ENCODE measurements at places on chromosomes 1 and 21. TPM values are rescaled to one million over a fixed set of nuclear protein-coding genes. Genes with fewer than 3 reads are reported as not detected.

GRCh38 chr1:10808441-10808840 lies 12.0 kb upstream of the CASZ1 start:
- peaks cover 1% of the 10 kb centered on the region for H3K4me1 ChIP-seq
- peaks cover 44% of the 10 kb centered on the region for H3K27me3 ChIP-seq
- H3K4me3 ChIP-seq, result no peak overlapping the region
- H3K27ac ChIP-seq, result no peak overlapping the region
- H3K36me3 ChIP-seq, result no peaks in the 10 kb centered on the region

DNA sequence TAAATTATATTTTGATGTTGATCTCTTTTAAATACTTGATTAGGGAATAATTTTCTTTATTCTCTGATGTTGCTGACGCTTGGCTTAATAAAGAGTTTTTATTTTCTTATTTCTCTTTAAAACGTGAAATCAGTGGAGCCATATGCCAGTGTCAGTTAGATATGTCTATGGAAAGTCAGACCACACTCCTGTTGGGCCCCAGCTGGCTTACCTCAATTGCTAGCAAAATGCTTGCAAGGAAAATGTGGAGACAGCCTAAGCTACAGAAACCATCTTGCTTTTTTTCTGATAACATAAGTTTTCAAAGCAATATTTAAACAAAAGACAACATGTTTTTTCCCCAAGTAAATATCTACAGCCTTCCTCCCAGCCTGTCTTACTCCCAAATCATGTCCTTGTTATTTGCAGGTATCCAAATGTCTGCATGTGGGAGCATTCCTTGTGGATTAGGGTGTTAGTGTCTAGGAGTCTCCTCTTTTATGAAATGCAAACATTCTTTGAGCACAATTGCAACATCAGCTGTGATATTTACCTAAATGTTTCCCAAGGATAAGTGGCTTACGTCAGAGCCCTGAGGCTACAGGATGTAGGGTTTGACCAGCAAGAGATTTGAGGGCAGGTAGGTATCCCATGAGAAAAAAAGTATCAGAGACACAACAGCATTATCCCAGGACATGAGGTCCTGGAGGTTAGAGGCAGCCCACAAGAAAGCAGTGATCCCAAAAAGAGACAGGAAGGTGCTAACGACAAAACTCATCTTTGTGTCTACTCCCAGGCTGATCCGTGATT lies 117.2 kb upstream of the KCNJ15 start:
- no peaks in the 10 kb centered on the region for H3K4me1 ChIP-seq
- H3K36me3 ChIP-seq, result no peaks in the 10 kb centered on the region
- H3K4me3 ChIP-seq, result no peak overlapping the region
- H3K27me3 ChIP-seq, result peaks cover 1% of the 10 kb centered on the region
- DNase-seq, result no peak

GRCh38 chr21:43762303-43763128 lies 13.6 kb downstream of the CSTB start:
- peaks cover 6% of the 10 kb centered on the region for H3K36me3 ChIP-seq
- no peaks in the 10 kb centered on the region for H3K4me1 ChIP-seq
- H3K27ac ChIP-seq, result no peak overlapping the region
- DNase-seq, result no peak
- H3K4me3 ChIP-seq, result no peak overlapping the region

DNA sequence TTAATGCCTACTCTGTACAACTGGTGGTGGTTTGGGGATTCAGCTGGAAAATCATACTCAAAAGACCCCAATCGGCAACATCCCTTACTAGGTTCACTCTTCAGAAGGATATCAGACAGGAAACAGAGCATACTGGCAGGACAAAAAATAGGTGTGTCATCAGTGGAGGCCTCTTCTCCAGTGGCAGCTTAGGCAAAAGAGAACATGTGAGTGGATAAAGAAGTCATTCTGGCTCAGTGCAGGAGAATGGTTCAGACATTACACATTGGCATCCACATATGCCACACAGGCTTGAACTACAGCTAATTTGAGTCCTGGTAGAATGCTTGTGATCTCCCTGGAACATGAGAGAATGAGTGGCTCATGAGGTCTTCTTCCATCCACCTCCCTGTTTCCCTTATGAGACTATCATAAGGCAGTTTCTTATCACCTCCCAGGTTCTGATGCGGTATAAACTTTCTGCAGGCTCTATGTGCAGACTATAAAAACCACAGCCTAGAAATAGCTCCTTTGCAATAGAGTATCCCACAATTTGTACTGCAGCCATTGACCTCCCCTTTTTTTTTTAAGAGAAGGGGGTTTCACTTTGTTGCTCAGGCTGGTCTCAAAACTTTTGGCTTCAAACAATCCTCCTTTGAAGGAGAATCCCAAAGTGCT lies 24.7 kb downstream of the VAMP4 start:
- no peak overlapping the region for H3K4me3 ChIP-seq
- no peaks in the 10 kb centered on the region for H3K27me3 ChIP-seq
- peaks cover 3% of the 10 kb centered on the region for H3K4me1 ChIP-seq
- no peak overlapping the region for H3K27ac ChIP-seq
- H3K36me3 ChIP-seq, result peaks cover 12% of the 10 kb centered on the region

Gene RPE65
- not detected for total RNA-seq

GRCh38 chr1:244171241-244171985 lies 120.3 kb downstream of the ZBTB18 start:
- no peaks in the 10 kb centered on the region for H3K4me1 ChIP-seq
- no peak overlapping the region for H3K4me3 ChIP-seq
- no peaks in the 10 kb centered on the region for H3K36me3 ChIP-seq
- no peak overlapping the region for H3K27ac ChIP-seq

GRCh38 chr1:234607109-234608024 lies 2.6 kb downstream of the IRF2BP2 start:
- no peaks in the 10 kb centered on the region for H3K27me3 ChIP-seq
- H3K4me3 ChIP-seq, result peak overlapping the region; percentile 82
- peaks cover 56% of the 10 kb centered on the region for H3K36me3 ChIP-seq
- peaks cover 52% of the 10 kb centered on the region for H3K4me1 ChIP-seq
- H3K27ac ChIP-seq, result peak overlapping the region; percentile 94

DNA sequence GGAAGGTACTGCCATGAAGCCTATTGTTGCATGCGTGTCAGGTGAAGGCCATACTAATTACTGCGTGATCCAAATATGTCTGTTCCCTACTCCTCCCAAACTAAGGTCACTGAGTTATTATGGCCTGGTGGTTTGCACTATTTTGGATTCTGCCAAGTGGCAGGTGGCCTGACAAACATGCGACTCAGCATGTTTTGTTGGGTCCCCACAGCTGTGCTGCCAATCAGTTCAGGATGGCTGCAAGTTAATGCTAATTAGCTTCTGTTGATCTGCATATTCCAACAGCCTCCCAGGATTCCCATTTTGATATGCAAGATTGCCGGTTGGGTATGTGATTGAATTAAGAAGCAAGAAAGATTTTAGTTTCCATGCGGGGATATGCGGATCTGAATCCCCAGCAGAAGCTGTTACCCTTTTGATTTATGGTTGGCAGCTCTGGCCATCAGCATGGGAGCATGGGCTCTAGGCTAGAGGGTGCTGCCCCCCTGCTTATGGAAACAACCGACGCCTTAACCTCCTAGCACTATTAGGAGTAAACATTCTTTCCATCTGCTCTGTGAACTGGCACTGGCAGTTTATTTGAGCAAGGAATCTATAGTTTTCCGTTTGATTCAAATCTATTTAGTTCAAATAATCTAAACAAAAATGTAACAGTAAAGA lies 429.8 kb upstream of the C1orf87 start:
- H3K27me3 ChIP-seq, result no peaks in the 10 kb centered on the region
- no peaks in the 10 kb centered on the region for H3K4me1 ChIP-seq
- no peaks in the 10 kb centered on the region for H3K36me3 ChIP-seq

DNA sequence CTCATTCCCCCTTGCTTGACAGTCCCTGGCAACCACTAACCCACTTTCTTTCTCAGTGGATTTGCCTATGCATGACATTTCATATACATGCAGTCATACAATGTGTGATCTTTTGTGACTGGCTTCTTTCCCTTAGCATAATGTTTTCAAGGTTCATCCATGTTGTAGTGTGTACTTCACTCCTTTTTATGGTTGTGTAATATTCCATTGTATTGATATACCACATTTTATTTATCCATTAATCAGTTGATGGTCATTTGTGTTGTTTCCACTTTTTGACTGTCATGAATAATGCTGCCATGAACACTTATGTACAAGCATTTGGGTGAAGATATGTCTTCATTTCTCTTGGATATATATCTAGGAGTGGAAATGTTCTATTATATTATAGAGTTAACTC lies 127.7 kb upstream of the GRIK3 start:
- no peak for DNase-seq
- no peak overlapping the region for H3K4me3 ChIP-seq
- no peaks in the 10 kb centered on the region for H3K36me3 ChIP-seq
- H3K4me1 ChIP-seq, result no peaks in the 10 kb centered on the region
- peaks cover 3% of the 10 kb centered on the region for H3K27me3 ChIP-seq

DNA sequence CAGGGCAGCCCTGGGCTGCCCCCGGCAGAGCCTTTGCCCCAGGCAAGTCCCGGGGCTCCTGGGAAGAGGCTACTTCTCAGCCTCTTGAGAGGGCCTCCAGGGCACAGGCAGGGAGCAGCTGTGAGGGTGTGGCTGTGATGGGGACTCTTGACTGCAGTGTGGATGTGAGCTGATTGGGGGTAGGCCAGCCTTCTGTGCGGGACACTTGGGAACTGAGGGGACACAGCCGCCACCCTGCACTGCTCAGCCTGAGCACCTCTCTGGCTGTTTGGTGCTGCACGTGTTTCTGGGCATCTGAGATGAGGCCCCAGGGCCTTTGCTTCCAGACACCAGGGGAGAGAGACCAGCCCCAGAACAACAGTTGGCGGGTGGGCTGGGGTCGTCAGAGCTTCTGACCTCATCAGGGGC lies 62.1 kb downstream of the SKI start:
- peaks cover 78% of the 10 kb centered on the region for H3K4me1 ChIP-seq
- no peaks in the 10 kb centered on the region for H3K27me3 ChIP-seq
- peak overlapping the region; percentile 74 for H3K4me3 ChIP-seq

- H3K27me3 ChIP-seq, result peaks cover 3% of the 10 kb centered on the region
- H3K4me3 ChIP-seq, result no peak overlapping the region
- H3K27ac ChIP-seq, result no peak overlapping the region
- no peaks in the 10 kb centered on the region for H3K36me3 ChIP-seq
- H3K4me1 ChIP-seq, result no peaks in the 10 kb centered on the region
Measured at GRCh38 chr1:168372307-168372706, 91.6 kb downstream of the TBX19 start.

Gene OR2L13
- not detected for total RNA-seq

GRCh38 chr1:185520188-185520920 lies 203.3 kb upstream of the IVNS1ABP start:
- H3K27me3 ChIP-seq, result no peaks in the 10 kb centered on the region
- H3K27ac ChIP-seq, result no peak overlapping the region
- H3K4me1 ChIP-seq, result peaks cover 7% of the 10 kb centered on the region
- H3K4me3 ChIP-seq, result no peak overlapping the region

Gene OR2L5
- total RNA-seq, result not detected

DNA sequence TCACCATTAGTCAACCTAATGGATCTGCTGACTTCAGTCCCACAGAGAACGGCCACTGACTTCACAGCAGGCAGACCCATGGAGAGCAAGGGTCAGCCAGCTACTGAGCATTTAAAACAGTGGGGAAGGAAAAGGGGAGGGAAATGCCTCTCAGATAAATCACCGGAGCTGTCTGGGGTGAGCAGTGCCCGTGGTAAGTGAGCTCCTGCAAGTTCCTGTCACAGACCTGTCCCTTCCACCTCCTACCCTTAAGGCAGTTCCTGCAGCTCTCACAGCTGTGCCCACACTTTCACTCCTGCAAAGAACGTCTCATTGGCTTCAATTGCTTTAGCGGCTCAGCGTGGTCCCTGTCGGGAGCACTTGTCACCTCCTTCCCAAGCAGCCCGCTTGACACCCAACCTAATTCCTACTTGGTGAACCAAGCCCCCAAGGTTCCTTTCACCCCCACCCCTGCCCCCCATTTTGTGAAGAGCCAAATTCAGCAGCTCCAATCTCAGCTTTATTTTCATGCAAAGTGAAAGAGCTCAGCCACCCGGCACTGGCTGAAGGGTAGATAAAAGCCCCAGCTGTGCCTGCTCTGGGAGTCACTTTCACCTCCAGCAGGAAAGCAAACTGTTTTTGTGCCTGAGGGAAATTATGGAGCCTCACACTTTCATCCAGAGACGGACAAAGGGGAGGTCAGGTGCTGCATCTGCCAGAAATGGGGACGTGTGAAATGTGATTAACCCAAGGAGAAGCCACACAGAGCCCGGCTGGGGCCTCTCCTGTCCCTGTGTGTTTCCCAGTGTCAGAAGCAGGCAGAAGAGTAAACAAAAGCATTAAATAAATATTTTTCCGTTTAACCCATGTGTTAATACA lies 306.2 kb downstream of the TTLL7 start:
- peaks cover 3% of the 10 kb centered on the region for H3K27me3 ChIP-seq
- peaks cover 4% of the 10 kb centered on the region for H3K4me1 ChIP-seq
- no peaks in the 10 kb centered on the region for H3K36me3 ChIP-seq
- peak overlapping the region; percentile 49 for H3K4me3 ChIP-seq
- DNase-seq, result no peak

- peak within 1 kb of the TSS; percentile 65 for H3K27ac ChIP-seq
- H3K27me3 ChIP-seq, result peaks cover 4% of the 10 kb centered on the region
Measured at GRCh38 chr1:161020509-161021164, at the start of gene F11R. Gene F11R, minus strand, starts transcription at chr1:161021152. Its CDS starts 79 bp downstream, at chr1:161021073.

Gene ZNF593OS
- total RNA-seq, result not detected

DNA sequence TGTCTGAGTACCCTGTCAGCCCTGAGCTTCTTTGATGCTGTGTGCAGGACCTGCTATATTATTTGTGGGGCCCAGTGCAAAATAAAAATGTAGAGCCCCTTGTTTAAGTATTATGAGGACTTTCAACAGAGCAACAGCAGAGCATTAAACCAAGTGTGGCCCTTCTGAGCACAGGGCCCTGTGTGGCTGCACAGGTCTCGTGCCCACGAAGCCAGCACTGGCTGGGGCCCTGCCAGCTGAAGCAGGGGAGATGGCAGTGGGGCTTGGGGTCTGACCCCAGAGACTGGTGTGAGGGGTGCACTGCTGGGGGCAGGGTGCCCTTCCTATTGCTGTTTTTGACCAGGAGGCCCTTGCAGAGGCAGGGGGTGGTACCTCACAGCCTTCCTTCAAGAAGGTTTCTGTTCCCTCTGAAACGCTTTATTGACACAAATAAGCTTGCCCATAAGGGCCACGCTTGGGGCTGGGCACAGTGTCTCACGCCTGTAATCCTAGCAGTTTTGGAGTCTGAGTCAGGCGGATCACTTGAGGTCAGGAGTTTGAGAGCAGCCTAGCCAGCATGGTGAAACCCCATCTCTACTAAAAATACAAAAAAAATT lies 2.2 kb upstream of the SEMA4A start:
- no peak for DNase-seq
- no peaks in the 10 kb centered on the region for H3K27me3 ChIP-seq
- no peak overlapping the region for H3K27ac ChIP-seq
- H3K4me3 ChIP-seq, result no peak overlapping the region

- peaks cover 40% of the 10 kb centered on the region for H3K27me3 ChIP-seq
- H3K4me3 ChIP-seq, result no peak overlapping the region
- H3K27ac ChIP-seq, result no peak overlapping the region
- no peak for DNase-seq
Measured at GRCh38 chr1:26957306-26957705, 3.0 kb downstream of the KDF1 start.

GRCh38 chr1:236167578-236167977 lies 25.2 kb downstream of the GPR137B start:
- no peak overlapping the region for H3K27ac ChIP-seq
- H3K4me1 ChIP-seq, result peaks cover 2% of the 10 kb centered on the region
- H3K4me3 ChIP-seq, result no peak overlapping the region
- no peak for DNase-seq

Gene CCDC181
- not detected for total RNA-seq

All from activated CD4-positive, alpha-beta memory T cell treated with anti-CD3 and anti-CD28 coated beads, Interleukin-2, amount 10 ng/mL, durations not matched to agents 7 days and 5 days (primary cell).